T follicular helper cell (primary cell): ENCODE measurements at places on chromosomes 6 and 20.

GRCh38 chr6:18423426-18423825 lies 36.3 kb downstream of the RNF144B start:
- no peak for DNase-seq

DNA sequence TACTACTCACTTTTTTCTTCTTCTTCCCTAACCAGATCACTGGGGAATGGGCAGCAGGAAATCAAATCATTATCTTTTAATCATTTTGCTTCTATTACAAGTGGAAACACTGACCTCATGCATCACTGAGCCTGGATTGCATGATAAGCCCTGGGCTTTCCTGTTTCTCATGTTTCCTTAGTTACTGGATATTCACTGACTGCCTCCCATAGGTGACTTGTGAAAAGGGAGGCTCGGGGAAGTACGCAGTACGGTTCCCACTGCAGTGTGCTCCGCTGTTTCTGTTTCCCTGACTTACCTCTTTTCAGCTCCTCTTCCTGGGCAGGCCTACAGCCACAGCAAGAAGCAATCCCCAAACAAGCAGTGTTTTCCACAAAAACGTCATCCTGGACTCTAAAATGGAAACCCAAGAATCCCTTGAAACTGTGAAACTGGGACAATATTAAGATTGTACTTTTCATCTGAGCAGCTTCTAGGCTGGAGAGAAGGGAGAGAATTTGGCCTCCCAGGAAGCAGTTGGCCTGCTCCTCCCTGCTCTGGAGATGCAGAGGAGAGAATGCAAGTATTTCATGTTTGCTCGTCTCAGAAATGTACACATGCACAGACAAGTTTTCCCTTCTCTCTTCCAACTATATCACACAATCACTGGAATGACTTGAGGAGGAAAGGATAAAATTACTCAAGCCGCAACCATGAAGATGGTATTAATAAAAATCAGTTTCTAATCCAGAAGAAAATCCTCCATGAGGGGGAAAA lies 13.1 kb downstream of the BTNL2 start:
- no peak for DNase-seq

GRCh38 chr6:43455531-43456428 lies at the start of gene DLK2:
TSS of gene DLK2 (minus strand) at chr6:43455548. CDS start at chr6:43454825, 723 bp downstream.
- peak; percentile 42 for DNase-seq

- DNase-seq, result no peak
Observed at GRCh38 chr6:16544006-16544405, 217.3 kb downstream of the ATXN1 start.

- DNase-seq, result no peak
Observed at GRCh38 chr6:111745186-111745585, 128.1 kb downstream of the FYN start.

GRCh38 chr6:44054721-44055559 lies 72.3 kb downstream of the MRPL14 start:
- no peak for DNase-seq
